ENCODE measurements at places on chromosomes 1 and 21.

DNA sequence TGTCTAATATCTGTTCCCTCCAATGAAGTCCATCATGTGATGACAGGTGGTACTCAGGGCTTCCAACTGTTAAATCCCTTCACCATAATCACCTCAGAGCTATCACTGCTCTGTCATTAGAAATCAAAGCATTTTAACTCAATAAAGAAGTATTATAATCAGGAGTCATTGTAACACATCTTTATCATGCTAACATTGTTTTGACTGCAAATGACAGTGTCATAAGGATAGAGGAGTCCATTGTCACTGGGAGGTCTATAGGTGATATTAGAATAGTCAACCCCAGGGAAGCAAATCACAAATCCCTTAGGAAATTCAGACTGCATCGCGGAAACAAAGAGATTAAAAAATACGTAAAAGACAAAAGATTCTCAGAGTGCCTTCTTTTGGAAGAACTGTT, 30.8 kb downstream of the LRRC53 start:
- no peak for DNase-seq

- no peak for DNase-seq
Observed at GRCh38 chr1:37146071-37146470, 111.8 kb upstream of the GRIK3 start.

- peak; percentile 51 for DNase-seq
Observed at GRCh38 chr21:18493422-18493821, 89.8 kb upstream of the TMPRSS15 start.

GRCh38 chr1:202164271-202165037, 4.1 kb upstream of the PTPN7 start:
- DNase-seq, result no peak

- no peak for DNase-seq
Observed at GRCh38 chr1:53733447-53733931, 5.5 kb downstream of the GLIS1 start.

DNA sequence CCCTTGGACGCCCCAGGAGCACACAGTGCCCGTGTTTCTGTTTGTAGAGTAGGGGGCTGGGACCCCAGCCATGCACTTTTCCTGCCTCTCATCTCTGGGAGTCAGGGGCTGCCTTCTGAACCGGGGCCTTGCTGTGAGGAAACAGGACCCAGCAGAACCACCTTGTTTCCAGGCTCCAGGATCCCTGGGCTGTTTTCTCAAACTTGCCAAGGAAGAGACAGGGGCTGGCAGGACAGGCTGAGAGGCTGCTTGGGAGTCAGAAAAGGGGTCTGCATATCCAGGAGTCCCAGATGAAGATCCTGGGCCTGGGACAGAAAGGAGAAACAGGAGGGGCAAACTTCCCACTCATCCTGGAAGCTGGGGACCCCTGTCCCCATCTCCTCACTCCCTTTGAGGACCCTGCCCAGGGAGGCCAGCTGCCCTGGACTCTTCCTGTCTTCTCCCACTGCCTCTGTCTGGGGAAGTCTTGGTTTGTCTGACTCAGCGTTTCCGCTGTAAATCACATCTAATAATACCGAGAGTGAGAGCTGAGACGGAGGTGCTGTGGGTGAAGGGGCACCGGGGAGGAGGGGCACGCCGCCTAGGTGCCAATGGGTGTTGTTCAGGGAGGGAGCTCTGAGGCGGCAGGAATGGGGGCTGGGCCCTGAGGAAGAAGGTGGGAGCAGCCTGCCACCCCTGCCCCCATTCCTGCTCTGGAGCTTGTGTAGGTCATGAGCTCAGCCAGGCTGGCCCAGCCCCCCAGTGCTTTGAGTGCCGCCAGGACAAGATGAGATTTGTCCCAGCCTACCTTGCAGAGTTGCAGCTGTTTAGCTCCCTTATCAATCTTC, 16.7 kb downstream of the POU3F1 start:
- no peak for DNase-seq

GRCh38 chr21:17813353-17813752, 5.8 kb downstream of the C21orf91 start:
- DNase-seq, result no peak

- DNase-seq, result no peak
Observed at GRCh38 chr1:58158016-58158415, 388.5 kb downstream of the OMA1 start.

GRCh38 chr1:85605484-85606413, 25.2 kb downstream of the CCN1 start:
- DNase-seq, result no peak

DNA sequence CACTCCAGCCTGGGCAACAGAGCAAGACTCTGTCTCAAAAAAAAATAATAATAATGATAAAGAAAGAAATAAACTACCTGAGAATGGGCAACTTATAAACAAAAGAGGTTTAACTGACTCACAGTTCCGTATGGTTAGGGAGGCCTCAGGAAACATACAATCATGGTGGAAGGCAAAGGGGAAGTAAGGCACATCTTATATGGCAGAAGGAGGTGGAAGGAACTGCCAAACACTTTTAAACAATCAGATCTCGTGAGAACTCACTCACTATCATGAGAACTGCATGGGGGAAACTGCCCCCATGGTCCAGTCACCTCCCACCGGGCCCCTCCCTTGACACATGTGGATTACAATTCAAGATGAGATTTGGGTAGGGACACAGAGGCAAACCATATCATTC, 6.3 kb upstream of the EGLN1 start:
- no peak for DNase-seq

DNA sequence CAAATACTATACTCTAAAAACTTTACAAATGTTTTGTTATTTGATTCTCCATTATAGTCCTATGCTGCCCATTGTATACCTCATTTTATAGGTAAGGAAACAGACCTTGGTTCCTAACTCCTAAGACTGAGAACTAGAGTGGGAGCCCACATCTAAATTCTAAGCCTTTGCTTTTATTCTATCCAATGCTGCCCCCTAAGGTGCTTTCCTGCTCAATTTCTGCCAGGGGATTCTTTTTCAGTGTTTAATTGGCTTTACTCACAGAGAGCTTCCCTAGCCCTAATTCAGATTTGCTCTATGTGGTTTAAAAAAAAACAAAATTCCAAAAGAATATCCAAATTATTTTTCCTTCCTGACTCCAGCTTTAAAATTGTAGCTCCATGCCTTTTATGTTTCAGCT, 64.5 kb downstream of the KIF14 start:
- no peak for DNase-seq

GRCh38 chr1:187114792-187115191, 286.0 kb downstream of the PLA2G4A start:
- no peak for DNase-seq

DNA sequence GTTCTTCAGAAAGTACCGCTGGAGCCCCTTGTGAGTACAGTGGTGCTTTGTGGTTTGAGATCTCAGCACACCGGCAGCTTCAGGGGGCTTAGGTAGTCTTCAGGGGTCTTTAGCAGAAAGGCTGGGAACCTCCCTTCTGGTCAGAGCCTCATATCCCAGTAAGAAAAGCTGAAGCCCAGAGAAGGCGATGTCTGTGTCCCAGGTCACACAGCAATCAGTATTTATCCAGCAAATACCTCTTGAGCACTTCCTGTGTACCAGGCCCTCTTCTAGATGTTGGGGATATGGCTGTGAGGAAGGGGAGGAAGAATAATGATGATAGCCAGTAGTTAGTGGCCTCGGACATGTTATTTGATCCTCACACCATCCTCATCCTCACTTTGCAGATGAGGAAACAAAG, 14.3 kb downstream of the SERINC2 start:
- DNase-seq, result no peak

DNA sequence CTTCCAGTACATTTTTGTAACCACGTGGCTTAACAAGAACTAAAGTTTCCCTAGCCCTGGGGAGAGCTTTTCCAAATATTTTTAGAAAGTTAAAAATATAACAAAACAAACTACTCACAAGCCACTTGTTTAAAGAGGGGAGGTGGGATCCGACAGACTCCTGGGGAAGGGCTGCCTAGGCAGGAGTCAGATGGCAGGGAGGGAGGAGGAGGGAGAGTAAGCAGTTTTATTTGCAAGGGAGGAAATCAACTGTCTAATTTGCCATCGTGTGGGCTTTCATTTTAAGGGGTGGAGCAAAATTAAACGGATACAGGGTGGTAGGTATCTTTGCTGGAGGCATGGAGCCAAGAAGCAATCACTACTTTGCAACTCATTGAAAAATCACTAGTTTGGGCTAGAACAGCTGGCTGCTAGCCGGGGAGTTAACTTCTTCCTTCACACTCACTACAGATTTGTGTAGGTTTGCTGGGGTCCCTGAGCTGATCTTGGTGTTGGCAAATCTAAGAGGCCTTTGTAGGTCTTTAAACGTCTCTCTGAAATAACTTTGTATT, 8.8 kb downstream of the BARHL2 start:
- DNase-seq, result no peak

Measured in head of caudate nucleus (tissue), 42 donors.